CD4-positive, CD25-positive, alpha-beta regulatory T cell (primary cell): ENCODE measurements at places on chromosomes 2 and 18. TPM values are rescaled to one million over a fixed set of nuclear protein-coding genes. Genes with fewer than 3 reads are reported as not detected.

Gene UPP2
- not detected for total RNA-seq

Gene SLC19A3
- total RNA-seq = not detected

Gene LCT
- total RNA-seq = not detected

Gene FRZB
- not detected for total RNA-seq

DNA sequence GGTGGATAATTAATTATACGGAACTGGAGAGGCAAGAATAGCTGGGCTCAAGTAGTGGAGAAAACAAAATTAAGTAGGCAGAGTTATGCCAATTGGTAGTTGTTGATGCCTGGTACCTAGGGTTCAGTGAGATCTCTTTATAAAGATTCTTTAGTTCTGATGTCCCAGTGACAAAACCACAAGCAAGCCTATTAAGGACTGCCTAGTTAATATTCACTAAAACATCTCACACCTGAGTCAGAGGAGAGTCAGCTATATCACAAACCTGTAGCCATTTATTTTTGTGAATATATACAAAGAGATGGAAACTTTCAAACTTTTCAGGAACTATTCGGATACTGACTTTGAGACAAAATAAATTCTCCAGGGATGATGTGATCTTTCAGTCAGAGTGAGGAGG lies 213.9 kb upstream of the CYP26B1 start:
- DNase-seq = no peak

- DNase-seq = no peak
Observed at GRCh38 chr2:188158337-188159100, 133.2 kb upstream of the GULP1 start.

DNA sequence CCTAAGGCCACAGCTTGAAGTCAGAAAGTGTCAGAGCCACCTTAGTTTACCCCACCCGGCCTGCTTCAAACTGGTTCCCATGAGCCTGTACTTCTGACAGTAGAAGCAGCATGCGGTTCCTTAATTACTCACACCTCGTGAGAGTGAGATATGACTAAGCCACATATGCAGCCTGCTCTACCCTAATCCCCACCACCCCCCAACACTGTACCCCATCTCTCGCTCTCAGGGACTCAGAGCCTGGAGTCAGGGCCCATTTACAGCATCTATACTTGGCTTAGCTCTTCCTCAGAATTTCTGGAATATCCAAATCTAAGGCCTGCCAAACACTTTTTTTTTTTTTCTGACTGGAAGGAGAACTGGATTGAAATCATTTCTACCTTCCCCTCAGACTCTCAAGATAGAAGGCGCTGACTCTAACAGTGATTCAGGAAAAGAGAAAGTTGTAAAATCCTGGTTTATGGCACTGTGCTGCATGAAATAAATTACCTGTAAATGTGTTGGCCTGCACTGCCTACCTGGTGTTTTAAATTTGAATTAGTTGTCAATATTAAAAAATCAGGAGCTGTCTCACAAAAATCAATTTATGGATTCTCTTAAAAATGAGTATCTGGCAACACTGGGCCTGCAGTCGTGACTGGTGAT lies 360.0 kb downstream of the RND3 start:
- no peak for DNase-seq

- no peak for DNase-seq
Observed at GRCh38 chr18:37565977-37566478, 430 bp upstream of the CELF4 start.

GRCh38 chr2:30900381-30900780 lies 93.1 kb upstream of the CAPN13 start:
- DNase-seq = no peak

DNA sequence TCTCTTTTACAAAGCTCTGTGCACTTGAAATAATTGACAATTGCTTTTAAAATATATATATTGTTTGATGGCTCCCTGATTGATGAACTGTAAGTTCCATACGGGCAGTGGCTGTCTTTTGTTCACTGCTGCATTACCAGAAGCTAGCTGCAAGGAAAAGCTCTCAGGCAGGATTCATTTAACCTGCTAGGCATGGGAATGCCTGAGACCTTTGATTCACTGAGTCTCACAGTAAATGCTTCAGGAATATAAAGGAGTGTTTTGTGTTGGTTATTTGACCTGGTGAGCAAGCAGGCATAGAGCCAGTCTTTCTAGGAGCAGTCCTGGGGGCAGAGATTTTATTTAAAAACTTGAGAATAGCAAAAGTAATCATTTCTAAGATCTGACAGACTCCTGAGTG lies 193.2 kb upstream of the ITGA4 start:
- no peak for DNase-seq

- DNase-seq = no peak
Observed at GRCh38 chr2:165645930-165646831, 147.9 kb downstream of the GALNT3 start.

DNA sequence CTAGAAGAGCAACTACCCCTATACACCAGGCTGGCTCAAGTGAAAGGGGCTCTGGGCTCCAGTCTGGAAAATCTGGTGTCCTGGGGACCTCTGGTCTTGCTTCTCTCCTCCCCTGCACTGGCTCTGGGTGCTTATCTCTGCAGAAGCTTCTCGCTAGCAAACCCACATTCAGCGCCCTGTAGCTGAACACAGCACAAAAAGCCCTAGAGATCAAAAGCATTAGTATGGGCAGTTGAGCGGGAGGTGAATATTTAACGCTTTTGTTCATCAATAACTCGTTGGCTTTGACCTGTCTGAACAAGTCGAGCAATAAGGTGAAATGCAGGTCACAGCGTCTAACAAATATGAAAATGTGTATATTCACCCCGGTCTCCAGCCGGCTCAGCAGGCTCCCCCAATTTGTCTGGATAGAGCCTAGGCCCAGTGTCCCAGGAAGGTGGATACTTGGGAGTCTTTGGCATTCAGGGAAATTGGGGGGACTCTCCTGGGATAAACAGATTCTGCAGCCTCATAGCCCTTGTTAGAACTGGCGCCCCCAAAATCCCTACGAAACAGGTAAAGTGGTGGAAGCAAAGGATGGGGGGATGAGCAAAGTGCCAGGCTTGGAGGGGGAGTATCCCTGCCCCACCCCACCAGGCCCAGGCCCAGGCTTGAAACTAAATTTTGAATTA lies 2.5 kb upstream of the HOXD4 start:
- no peak for DNase-seq

DNA sequence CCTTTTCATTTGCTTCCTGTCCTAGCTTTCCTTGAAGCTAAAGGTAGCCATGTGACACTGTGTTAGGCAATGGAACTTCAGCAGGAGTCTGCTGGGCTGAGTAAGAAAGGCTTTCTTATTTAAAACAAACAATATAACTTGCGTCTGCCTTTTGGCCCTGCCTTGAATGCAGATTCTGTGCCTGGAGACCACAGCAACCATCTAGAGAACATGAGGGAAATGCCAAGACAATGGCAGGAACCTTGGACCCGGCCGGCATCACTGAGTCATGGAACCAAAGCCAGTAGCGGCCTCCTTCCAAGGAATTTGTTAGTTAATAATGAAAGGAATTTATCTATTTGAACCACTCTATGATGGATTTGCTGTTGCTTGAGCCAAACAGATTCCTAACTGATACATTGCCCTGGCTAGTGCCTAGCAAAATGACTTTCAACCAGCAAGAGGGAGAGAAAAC lies 207.5 kb upstream of the EPHA4 start:
- DNase-seq = no peak

DNA sequence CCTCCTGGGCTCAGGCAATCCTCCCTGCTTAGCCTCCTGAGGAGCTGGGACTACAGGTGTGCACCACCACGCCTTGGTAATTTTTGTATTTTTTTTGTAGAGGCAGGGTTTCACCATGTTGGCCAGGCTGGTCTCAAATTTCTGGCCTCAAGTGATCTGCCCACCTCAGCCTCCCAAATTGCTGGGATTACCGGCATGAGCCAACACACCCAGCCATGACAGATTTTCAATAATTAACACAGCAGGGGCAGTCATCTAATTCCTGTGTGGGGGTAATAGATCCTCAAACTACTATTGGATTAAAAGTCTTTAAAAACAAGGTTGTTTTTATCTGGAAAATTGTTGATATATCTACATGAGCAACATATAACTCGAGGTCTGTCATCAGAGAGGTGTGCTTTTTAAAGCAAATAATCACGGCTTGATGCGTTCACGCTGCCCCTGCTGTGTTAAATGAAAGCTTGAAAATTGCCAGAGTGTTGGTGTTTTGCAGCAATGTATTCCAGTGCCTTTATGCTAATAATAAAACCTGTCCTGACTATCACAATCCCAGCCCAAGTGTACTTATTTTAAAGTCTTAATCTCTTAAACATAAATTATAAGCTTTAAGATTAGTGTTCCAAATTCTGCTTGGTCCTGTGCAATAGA lies 35.6 kb upstream of the ASB1 start:
- no peak for DNase-seq

- DNase-seq = no peak
Observed at GRCh38 chr18:52484977-52485376, 145.0 kb downstream of the DCC start.

- no peak for DNase-seq
Observed at GRCh38 chr2:229445019-229445418, 173.9 kb upstream of the PID1 start.
